Right forelimb (tissue), 1 donor: ENCODE measurements at places on chromosomes 6 and 20.

- no peak for DNase-seq
Measured at GRCh38 chr6:1016329-1017302, 295.3 kb upstream of the FOXQ1 start.

- DNase-seq: no peak
Measured at GRCh38 chr6:105649192-105649591, 246.3 kb upstream of the PREP start.

- DNase-seq: no peak
Measured at GRCh38 chr6:158026901-158027589, 45.4 kb downstream of the SYNJ2 start.

GRCh38 chr6:126665551-126665950 is 325.6 kb downstream of the CENPW start:
- DNase-seq: no peak

DNA sequence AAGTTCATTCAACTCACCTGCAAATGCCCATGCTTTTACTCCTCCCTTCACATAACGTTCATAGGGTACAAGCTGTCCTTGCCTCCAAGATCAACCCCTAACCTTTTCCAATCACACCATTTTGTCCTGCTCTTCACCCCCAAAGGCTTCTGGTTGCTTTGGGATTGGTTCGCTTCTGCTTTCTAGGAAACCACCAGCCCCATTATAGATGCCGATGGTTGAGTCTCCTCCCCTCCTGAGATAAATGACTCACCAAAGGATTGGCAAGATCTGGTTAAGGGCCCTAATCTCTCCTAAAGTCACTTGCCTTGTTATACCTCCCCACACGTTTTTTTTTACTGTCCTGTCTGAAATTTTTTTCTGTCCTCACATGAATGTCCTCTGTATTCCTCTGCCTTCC is 311.4 kb downstream of the HACE1 start:
- no peak for DNase-seq

- DNase-seq: no peak
Measured at GRCh38 chr6:1285956-1286355, 25.9 kb upstream of the FOXQ1 start.
